ENCODE measurements at places on chromosomes 3 and 15.
A peak's percentile ranks its signal among the peaks of the same experiment; 100 is the strongest.

- no peak for DNase-seq
These were observed 71.5 kb downstream of the CERS3 start for GRCh38 chr15:100457201-100457600.

DNA sequence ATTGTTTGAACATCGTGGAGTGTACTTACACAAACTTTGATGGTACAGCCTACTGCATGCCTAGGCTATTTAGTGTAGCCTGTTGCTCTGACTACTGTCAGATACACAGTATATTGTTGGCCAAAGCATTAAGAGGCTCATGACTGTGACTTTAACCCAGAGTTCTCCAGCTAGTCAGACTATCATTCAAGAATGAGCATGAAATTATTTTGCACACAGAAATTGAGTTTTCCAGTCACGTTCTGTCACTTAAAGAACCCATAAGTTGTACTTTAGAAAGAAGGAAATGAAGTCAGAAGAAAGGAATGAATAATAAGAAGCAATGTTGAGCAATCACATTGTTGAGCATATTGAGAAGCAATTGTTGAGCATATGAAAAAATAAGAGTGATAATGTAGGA is 37.6 kb upstream of the SLC22A13 start:
- DNase-seq, result no peak

GRCh38 chr15:96702589-96702988 is 372.1 kb downstream of the NR2F2 start:
- DNase-seq, result no peak

- DNase-seq, result no peak
These were observed 9.1 kb downstream of the LIPC start for GRCh38 chr15:58440922-58441321.

GRCh38 chr3:78086150-78086549 is 1046.3 kb downstream of the ROBO2 start:
- DNase-seq, result no peak

- no peak for DNase-seq
These were observed 80.3 kb downstream of the CERS3 start for GRCh38 chr15:100448481-100448880.

DNA sequence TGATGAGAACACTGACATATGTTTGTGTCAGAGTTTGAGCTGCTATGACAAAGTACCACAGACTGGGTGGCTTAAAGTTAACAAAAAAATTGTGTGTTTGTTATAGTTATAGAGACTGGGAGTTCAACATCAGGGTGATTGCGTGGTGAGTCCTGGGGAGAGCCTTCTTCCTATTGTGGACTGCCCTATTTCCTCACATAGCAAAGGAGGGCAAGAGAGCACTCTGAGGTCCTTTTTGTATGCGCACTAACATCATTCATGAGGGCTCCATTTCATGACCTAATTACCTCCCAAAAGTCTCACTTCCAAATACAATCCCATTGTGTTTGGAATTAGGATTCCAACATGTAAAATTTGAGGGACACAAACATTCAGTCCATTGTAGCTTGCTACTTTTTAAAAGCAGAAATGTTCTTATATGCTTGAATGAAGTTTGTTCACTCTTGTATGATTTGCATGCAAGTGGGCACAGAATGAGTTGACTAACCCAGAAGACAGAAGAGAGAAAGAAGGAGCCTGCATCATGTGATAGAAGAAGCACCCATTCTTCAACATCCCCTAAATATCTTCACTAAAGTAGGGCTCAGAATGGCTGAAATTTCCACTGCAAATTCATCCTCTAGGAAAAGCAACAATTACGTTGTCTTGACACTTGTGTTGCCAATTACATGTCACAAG is 18.9 kb upstream of the ALCAM start:
- no peak for DNase-seq

DNA sequence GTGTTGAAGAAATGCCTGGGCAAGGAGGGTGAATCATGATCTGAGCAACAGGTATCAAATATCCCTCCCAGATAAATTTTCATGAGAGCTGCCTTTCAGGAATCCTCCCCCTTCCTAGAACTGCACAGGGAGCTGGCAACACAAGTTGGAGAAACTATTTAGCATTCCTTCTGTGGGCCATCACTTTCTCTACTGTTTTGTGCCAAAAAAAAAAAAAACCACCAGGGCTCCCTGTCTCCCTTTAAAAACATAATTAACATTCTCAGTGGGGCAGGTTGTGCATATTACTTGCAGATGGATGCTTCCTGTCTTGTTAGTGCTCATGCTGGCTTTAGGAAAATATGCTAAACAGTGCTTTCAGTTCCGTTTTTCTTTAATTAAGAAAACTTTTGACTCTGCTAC is 234.9 kb upstream of the LMCD1 start:
- DNase-seq, result no peak

DNA sequence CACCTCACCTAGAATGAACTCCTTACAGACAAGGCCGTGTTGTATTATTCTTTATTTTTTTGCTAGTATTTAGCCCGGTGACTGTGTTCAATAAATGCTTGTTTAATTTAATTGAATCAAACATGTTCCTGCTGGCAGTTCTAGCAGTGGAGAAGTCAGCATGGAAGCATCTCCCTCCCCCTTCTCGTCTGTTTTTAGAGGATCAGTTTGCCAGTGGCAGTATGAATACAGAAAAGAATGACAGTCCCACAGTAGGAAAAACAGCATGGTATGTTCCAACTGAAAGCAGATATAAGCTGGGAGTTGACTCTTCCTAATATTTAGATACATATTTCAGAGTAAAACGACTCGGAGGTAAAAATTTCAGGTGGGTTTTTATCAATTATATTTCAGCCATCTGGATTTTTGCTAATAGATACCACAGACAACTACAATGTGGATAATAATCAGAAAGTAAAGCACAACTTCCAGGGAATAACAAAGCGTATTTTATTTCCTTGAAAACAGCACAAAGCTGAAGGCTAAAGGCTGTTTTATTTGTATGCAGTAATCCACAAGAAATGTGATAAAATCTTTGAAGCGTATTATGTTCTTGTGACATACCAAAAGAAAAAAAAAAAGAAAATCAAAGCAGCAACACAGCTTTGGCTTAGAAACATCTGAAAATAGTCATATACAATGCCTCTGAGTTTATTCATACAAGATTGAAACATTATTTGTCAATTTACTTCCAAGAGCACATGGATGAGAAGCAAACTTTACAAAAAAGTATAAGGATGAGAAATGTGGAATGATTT is 244.5 kb upstream of the KCNMB2 start:
- DNase-seq, result no peak

DNA sequence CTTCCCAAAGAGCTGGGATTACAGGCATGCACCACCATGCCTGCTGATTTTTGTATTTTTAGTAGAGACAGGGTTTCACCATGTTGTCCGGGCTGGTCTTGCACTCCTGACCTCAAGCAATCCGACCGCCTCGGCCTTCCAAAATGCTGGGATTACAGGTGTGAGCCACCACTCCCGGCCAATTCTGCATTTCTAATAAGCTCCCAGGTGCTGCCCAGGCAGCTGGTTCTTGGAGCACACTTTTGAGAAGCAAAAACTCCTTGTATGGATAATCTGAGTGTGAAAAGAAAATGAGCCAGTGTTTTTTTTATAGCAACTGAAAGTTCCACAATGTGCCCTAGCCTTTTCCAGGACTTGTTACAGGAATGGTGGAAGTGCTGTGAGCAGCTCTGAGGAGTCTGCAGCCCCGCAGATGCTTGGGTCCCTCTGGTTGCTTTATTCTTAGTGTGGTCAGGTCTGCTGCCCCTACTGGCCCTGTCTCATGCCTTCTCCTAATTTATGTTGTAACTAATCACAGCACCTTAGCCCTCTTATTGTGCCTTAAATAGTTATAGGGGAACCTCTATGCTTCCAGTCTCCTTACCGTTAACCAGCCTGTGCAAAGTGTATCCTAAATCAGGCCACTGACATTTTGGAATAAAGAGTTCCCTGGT is 13.5 kb upstream of the KCNAB1 start:
- no peak for DNase-seq

GRCh38 chr3:64909757-64910467 is 222.1 kb upstream of the ADAMTS9 start:
- DNase-seq, result no peak

GRCh38 chr3:51380601-51381332 is 4.3 kb upstream of the MANF start:
- no peak for DNase-seq

GRCh38 chr15:66229790-66230465 is 23.6 kb downstream of the MEGF11 start:
- no peak for DNase-seq

GRCh38 chr3:187064210-187065115 is 74.8 kb downstream of the RPL39L start:
- DNase-seq, result no peak

- peak; percentile 53 for DNase-seq
These were observed at the start of gene SORD for GRCh38 chr15:45022871-45023658. SORD (plus strand) TSS chr15:45023195; CDS start chr15:45023284, 89 bp downstream.

DNA sequence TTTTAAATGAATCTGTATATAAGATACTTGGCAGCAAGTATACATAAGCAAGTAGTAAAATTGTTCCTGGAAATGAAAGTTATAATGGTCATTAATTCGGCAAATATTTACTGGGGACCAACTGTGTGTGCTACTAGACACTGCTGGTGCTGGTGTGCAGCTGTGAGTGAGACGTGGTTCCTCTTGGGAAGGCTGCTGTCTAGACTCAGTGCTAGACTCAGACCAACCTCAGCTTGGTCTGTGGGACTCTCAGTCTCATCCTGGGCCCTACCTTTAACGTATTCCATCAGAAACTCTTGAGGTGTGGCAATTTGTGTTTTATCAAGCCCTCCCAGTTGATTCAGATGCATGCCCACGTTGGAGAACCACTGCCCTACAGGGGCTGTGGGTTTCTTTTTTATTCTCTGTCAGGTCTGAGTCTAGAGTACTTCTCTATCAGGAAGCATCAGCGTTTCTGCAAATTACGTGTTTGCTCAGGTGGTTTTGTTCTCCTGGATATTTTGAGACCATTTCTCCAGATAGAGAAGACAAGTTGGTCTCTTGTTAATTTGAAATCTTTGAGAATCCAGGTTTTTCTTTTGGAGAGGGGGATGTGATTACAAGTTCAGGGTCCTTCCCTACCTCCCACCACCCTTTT is 6.8 kb downstream of the TLNRD1 start:
- DNase-seq, result no peak

DNA sequence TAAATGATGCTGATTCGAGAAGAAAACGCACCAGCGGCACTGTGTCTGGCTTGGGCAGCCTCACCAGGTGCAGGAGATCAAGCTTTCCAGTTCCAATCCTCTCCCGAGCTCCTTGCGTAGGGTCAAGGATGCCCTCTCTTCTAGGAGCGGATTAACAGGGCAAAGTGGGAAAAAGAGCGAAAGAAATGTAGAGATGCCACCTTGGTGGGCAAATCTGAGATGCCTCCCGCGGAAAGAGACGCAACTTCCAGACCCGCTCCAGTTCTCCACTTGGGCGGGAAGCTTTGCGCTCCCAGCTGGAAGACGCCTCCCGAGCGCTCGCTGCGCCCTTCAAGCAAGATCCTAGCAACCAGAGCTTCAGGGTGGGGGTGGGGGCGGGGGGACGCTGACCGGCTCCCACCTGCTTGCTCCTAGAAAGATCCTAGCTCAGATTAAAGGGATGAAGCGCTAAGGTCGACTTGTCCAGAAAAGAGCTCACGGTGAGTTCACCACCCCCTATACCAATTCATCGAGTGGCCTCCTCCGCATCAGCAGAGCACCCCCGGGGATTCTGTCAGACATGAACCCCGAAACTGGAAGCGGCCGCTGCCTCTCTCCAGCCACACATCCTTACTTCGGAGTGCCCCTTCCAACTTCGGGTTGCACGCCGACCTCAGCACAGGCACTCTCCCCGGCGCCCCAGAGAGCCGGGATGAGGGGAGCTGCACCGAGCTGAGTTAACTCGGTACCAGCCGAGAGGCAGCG is 769 bp downstream of the TAFA4 start:
- no peak for DNase-seq

DNA sequence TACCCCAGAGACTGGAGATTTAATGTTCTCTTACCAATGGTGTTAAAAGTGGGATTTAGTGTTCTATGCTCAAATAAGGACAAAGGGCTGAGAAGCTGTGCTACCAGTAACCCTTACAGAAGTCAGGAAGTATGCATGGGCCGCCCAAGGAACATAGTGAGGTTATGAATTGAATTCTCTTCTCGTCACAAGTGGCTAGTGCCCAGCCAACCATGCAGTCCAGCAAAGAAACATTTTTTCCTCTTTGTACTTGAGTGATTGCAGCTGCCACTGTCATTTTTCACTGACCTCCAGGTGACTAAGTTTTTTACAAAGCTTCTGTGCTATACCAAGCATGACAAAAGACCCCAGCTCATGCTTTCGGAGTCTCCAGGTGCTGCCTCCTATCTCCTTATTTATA is 110.6 kb upstream of the DCBLD2 start:
- DNase-seq, result peak; percentile 96

GRCh38 chr3:56373386-56373785 is 94.9 kb downstream of the ERC2 start:
- no peak for DNase-seq

- DNase-seq, result no peak
These were observed 204.3 kb downstream of the SUCLG2 start for GRCh38 chr3:67450153-67450552.

DNA sequence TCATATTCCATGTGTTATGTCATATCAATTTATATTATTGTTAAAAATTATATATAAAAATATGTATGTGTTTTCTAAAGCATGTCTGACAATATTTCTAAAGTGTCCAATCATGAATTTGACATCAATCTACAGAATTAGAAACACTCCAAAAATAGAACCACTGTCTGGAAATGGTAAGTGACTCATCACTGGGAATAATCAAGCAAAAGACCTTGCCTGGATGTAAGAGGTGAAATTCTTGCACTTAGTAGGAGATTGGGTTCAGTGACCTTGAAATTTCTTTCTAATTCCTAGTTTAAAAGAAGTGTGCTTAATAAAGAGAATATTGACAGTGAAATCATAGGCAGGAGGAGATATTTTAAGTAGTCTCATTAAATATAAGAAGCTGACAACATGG is 188.8 kb downstream of the ZNF385D start:
- no peak for DNase-seq

- DNase-seq, result peak; percentile 16
These were observed 252.4 kb upstream of the CCDC54 start for GRCh38 chr3:107124885-107125284.

Data from kidney epithelial cell (primary cell).